ENCODE measurements at places on chromosomes 5 and 9.

- DNase-seq = no peak
Measured at GRCh38 chr5:91474201-91474600, 91.1 kb upstream of the ARRDC3 start.

GRCh38 chr5:131364507-131365050, 100.7 kb downstream of the CDC42SE2 start:
- DNase-seq = no peak

- DNase-seq = no peak
Measured at GRCh38 chr9:37927601-37928551, 23.9 kb upstream of the SLC25A51 start.

DNA sequence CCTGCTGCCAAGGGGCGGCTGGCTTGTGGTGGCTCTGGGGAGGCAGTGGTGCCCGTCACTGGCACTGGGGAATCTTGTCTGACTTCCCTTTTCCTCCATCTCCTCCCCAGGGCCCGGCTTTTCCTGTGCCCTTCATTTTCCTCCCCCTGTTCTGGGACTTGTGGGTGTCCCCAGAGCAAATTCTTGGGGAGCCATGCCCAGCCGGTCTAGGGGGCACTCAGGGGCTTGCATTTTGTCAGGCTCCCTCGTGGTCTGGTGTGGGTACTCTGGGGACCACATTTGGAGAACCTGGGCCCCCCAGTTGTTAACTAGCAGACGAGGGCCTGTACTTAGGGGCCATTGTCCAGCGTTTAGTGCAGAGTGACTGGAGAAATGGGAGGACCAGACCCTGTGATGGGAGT, 105.2 kb upstream of the IER5L start:
- no peak for DNase-seq

- DNase-seq = no peak
Measured at GRCh38 chr9:124361128-124361527, 54.1 kb downstream of the PSMB7 start.

DNA sequence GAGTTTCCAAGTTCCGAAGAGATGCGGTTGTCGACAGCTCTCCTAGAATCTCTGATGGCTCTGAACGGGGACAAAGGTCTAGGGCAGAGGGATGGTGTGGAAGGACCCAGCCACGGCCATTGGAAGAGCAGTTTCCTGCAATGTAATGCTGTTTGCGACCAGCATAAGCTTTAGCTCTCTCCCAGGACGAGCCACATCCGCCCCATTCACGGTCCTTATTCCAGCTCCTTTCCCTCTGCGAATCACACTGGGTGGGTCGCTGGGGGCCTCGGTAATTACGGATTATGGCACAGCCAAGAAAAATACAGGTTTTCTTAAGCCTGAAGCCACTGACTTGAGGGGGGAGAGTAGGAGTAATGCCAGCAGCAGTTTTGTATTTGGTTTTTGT, 22.7 kb downstream of the ANXA2R start:
- no peak for DNase-seq

GRCh38 chr9:38017149-38017884, 51.7 kb downstream of the SHB start:
- DNase-seq = no peak

- DNase-seq = no peak
Measured at GRCh38 chr9:636931-637591, 204.4 kb upstream of the DMRT1 start.

GRCh38 chr5:143164557-143164956, 238.9 kb downstream of the NR3C1 start:
- no peak for DNase-seq

- DNase-seq = no peak
Measured at GRCh38 chr9:133597316-133597957, 11.8 kb downstream of the FAM163B start.

DNA sequence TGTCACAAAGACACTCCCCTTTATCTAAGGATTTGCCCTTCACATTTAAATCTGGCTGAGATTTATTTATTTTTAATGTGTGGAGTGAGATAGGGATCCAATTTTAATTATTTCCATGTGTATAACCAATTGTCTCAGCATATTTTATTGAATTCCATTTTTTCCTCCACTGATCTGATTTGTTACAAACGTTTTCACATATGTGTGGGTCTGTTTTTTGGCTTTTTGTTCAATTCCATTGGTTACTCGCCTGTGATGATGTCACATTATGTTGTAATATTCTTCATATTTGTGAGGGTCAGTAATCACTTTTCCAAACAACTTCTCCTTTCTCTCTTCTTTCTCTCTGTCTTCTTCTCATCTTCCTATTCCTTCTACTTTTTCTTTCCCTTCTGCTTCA, 278.3 kb upstream of the RFX3 start:
- DNase-seq = no peak

- no peak for DNase-seq
Measured at GRCh38 chr5:43425983-43426382, 13.8 kb upstream of the CCL28 start.

- no peak for DNase-seq
Measured at GRCh38 chr5:97229688-97230285, 46.7 kb upstream of the RIOK2 start.

DNA sequence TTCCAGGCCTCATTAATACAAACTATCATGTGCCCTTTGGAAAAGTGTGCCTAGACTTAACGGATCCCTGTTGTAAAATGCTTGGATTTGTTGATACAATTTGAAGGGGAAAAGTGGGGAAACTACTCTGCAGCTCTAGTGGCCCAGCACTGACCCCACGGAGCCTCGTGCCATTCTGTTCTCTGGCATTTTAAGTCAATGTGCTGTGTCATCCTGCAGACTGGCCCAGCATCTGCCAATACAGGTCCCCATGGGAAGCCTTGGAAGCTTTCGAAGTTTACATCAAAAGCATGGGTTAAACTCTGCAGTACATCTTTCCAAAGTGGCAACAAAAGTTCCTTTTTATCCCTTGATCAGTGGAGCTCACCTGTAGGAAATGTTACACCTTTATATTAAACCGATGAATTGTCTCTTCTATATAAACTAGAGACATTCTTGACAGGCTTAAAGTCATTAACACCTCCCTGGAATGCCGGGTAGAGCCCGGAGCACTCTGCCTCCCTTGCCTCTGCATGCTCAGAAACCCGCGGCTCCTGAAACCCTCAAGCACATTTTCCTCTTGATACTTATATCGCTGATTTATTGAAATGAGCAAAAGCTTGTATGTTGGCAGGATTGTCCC, 596.0 kb upstream of the ADAMTS16 start:
- DNase-seq = no peak

- DNase-seq = no peak
Measured at GRCh38 chr5:7894860-7895259, 25.9 kb downstream of the MTRR start.

GRCh38 chr9:135185060-135185459, 97.6 kb downstream of the OLFM1 start:
- DNase-seq = no peak

- no peak for DNase-seq
Measured at GRCh38 chr9:7892975-7893374, 93.4 kb upstream of the DMAC1 start.

GRCh38 chr5:62942384-62942783, 363.8 kb downstream of the LRRC70 start:
- DNase-seq = no peak

GRCh38 chr5:59286510-59286909, 607.0 kb downstream of the PDE4D start:
- DNase-seq = no peak

- DNase-seq = no peak
Measured at GRCh38 chr5:29218138-29218537, 1975.3 kb upstream of the CDH6 start.

GRCh38 chr9:95511952-95512708, 4.6 kb downstream of the PTCH1 start:
- DNase-seq = no peak

DNA sequence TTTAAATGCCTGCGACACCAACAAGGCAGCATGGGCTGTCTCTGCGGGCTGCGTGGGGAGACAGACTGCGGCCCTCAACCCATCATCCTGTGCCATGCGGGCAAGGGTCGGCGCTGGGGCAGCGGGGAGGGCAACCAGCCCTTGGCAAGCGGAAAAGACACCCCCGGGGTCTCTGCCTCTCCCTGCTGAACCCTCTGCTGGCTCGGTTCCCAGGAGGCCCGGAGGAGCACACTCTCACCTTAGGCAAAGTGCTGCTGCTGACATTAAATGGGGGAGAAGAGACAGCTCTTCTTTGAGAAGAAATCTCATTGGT, 129.6 kb upstream of the PPP1R26 start:
- no peak for DNase-seq

DNA sequence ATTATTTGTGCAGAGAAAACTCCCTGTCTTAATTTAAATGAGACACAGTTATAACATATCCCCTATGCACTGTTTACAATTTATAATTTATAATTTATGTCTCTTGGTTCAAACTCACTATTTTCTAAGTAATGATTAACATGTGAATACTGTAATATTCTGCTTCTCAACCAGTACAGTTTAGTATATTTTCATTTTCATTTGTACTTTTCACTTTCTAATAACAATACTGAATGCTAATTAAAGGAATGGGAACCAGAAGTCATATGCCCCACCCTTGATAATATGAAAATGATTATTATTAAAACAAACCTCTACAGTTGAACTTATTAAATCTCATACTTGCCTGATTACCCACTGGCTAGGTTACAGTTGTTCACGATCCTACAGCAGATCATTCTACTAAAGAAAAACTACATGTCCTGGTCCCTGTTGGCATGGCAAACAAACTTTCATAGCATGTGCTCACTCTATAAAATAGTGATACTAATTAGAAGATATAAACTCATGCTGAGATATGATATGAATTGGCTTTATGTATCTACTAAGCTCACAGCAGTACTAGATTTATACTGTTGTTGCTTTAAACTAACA, 66.4 kb downstream of the POU5F2 start:
- DNase-seq = no peak

- DNase-seq = no peak
Measured at GRCh38 chr5:151537044-151537443, 54.1 kb downstream of the FAT2 start.

GRCh38 chr9:132879457-132880323, 992 bp downstream of the SPACA9 start:
- DNase-seq = no peak

- no peak for DNase-seq
Measured at GRCh38 chr5:168843277-168844015, 264.3 kb upstream of the PANK3 start.

- DNase-seq = no peak
Measured at GRCh38 chr9:135550344-135550918, 4.5 kb downstream of the OBP2A start.
